ENCODE measurements at places on chromosomes 6 and 20.

DNA sequence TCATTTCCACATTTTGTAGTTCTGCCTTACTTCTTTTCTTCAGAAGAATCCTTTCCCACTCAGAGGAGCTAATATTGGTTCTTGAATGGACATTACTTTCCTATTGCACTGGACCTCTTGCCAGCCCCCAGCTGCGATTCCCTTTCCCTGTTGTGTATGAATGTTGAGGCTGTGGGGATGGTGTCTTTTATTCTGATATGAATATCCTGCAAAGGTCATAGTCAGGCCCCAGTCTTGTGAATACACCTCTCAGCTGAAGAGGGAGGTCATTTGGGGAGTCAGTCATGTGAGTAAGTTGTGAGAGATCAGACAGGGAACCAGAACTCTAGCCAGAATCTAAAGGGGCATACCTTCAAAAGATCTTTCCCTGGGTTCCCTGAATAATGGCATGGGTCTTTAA, 32.6 kb upstream of the OSTM1 start:
- DNase-seq: no peak

- DNase-seq: no peak
Observed at GRCh38 chr20:9408422-9409300, 105.7 kb upstream of the LAMP5 start.

- DNase-seq: no peak
Observed at GRCh38 chr20:6646021-6646636, 121.4 kb upstream of the BMP2 start.

DNA sequence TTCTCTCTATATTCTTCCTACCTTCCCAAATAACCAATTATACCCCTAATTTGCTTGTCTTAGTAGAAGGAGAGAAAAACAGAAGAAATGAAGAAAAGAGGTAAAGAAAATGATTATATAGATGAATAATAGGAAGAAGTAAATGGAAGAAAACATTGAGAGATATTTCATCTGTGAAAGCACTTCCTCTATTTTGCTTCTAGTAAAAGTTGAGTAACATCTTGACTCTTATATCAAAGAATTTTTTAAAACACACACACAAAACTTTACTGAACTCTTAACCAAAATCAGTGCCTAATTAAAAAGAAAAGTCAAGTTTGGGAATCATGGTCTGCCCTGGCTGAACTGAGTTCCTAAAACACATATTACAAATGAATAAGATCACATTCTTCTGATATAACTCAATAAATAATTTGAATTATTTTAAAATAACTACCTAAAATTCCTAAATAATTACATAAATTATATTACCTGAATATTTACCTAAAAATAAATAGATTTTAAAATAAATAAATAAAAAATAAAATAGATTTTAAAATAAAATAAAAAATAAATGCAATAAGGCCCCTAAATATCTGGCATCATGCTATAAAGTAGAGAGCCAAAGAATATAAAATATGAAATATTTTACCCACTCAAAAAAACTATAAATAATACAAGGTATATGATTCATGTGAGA, 8.8 kb downstream of the SLC17A2 start:
- DNase-seq: no peak

GRCh38 chr6:1131285-1132079, 180.4 kb upstream of the FOXQ1 start:
- no peak for DNase-seq

GRCh38 chr6:28488916-28489365, 26.7 kb downstream of the GPX6 start:
- no peak for DNase-seq

DNA sequence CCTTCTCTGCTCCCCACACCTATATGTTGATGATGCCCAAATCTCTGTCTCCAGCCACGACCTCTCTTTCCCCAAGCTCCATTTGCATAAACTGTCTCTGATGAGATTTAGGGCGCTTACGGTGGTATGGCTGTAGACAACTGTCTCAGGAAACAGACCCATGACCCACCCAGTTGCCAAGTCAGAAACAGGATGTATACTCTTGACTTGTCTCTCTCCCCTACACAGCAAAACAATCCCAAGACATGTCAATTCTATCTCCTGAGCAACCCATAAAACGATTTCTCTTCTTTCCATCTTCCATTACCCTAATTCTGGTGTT, 13.9 kb downstream of the GNL1 start:
- no peak for DNase-seq

- DNase-seq: no peak
Observed at GRCh38 chr20:38435555-38435939, 419 bp upstream of the SNHG17 start.

DNA sequence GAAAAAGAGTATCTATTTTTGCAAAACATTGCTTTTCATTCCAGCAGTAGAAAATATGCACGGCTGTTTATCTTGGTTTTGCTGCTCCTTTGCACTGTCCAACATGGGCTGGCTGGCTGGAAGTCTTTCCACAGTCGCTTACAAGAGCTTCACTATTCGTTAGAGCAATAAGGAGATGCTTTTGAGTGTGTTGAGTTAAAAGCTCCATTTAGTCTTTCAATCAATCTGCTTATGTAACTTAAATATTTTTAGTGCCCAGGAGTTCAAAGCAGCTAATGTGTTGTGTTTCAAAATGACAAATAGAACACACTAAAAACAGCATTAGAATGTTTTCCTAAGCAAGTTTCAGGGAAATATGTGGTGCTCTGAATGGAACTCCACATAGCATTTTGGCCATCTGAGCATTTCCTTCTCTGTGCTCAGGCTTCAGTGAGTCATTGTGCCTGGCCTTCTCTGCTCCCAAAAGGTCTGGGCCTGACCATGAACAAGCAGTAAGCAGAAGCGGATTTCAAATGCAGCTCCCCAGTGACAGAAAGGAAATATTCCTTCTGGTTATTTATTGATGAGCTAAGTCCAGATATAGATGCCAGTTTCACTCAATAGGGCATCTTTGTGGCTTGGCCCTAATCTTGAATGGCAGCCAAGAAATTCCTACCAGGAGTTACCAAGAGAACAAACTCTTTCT, 580.3 kb downstream of the TENT5A start:
- DNase-seq: no peak

- no peak for DNase-seq
Observed at GRCh38 chr6:169619650-169620049, 82.2 kb downstream of the WDR27 start.

- no peak for DNase-seq
Observed at GRCh38 chr6:162178666-162179065, 548.9 kb downstream of the PRKN start.

DNA sequence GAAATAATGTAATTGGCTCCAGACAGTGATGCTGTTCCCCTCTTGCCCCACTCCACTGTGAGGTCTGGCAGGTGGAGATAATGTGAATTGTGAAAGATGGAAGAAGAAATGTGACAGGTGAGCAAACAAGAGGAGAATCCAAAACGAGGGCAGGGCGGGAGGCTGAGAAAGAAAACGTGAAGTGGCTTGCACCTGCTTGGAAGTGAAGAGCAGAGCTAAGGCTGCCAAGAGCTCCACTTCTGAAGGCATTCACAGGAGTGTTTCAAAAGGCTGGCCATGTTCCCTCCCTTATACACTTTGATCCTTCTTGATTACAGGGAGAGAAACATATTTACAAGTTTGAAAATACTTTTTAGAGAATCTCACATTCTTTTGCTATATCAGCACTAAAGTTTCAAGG, 359.4 kb downstream of the EPHA7 start:
- no peak for DNase-seq

DNA sequence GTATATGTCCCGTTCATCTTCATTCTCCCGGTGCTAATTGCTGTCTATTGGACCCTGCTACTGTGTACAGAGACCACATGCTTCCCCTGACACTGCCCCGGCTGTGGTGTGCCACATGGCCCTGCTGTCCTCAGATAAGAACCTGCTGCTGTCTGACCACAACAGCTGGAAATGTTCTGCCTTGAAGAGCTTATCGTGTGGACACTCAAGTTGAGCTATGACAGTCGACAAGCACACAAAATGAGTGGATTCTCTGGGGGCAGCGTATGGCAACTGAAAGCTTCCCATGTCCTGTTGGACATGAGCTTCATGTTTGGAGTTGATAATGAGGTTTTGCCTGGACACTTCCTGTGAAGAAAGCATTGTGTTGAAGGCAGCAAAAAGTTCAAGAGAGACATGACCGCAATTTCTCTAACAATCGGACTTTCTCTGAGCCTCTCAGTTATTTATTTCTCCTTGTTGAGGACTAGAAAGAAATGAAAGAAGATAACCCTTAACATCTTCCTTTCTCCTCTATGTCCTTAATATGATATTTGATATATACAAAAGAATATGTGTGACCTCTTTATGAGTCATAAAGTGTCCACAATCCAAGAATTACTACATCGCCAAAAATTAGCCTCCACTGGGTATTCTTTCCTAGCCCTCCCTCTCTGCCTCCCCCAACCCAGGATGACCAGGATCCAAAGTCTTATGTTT, 187.1 kb upstream of the TCF21 start:
- DNase-seq: no peak

DNA sequence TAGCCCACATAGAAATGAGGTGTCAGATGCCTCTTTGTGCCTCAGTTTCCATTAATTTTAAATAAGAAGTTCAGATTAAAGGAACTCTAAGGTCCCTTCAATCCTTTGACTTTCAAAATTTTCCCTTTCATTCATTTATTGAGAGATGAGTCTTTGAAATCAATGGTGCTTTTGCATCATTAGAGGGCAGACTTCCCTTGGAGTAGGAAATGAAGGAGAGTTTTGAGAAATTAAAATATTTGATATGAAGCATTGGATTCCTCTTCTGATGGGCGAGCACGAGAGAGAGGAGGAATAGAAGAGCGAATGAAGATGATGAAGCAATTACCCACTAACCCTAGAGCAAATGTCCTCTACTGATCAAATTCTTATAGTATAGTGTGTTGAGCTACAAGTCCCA, 105.7 kb downstream of the EDN1 start:
- DNase-seq: no peak

GRCh38 chr20:25345721-25346120, 44.9 kb downstream of the ABHD12 start:
- no peak for DNase-seq

- no peak for DNase-seq
Observed at GRCh38 chr6:56992036-56992435, 37.1 kb downstream of the BEND6 start.

DNA sequence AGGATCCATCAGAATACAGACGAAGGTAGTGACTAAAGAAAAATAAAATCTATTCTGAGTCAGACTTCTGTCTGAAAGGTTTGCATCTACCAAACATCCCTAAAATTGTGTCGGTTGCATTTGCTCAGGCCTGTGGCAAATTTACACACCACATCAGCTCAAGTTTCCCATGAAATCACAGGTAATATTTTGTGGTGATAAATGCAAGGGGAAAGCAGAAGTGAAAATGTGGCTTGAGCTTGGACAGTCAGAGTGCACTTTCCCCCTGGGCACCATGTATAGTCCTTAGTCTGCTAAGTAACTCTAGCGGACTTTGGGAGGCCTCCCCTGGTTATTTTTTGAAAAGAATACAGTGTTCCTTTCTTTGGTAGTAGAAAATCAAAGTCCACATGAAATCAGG, 159.1 kb downstream of the PKHD1 start:
- no peak for DNase-seq

- no peak for DNase-seq
Observed at GRCh38 chr6:15460110-15460727, 202.6 kb downstream of the DTNBP1 start.

- DNase-seq: no peak
Observed at GRCh38 chr6:39707962-39708683, 17.1 kb downstream of the KIF6 start.

- no peak for DNase-seq
Observed at GRCh38 chr6:99811636-99812035, 182.4 kb downstream of the MCHR2 start.

DNA sequence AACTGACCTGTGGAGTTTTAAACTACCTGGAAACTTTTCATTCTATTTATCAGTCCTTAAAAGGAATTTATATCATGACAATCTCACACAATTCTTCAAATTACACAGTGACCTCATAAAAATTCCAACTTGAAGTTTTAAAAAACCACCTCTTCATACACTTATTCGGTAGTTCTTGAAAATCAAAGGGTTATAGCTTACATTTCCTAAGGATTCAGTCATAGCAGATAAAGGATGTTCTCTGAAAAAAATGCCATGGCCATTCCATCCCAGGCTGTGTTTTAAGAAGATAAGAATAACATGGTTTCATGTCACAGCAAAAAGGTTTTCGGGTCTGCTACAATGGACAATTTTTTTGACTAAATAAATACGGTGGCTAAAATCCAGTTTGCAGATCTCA, 41.2 kb downstream of the GOPC start:
- no peak for DNase-seq

DNA sequence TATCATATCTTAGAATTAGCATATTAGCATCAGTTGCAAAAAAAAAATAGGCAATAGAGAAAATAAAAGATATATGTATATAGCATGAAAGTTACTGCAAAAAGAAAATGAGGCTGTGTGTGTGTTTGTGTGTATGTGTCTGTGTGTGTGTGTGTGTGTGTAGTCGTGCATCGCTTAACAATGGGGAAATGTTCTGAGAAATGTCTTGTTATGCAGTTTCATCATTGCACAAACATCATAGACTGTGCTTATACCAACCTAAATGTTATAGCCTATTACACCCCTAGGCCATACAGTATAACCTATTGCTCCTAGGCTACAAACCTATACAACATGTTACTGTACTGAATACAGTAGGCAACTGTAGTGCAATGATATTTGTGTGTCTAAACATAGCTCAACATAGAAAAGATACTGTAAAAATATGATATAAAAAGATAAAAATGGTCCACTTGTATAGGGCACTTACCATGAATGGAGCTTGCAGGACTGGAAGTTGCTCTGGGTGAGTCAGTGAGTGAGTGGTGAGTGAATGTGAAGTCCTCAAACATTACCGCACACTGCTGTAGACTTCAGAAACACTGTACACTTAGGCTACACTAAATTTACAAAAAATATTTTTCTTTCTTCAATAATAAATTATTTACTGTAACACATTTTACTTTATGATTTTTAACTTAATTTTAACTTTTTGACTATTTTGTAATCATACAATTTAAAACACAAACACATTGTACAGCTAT, 805.1 kb downstream of the KIF16B start:
- DNase-seq: no peak

- DNase-seq: no peak
Observed at GRCh38 chr6:32825966-32826365, 9.2 kb upstream of the HLA-DOB start.

- DNase-seq: no peak
Observed at GRCh38 chr20:53736757-53737395, 143.2 kb upstream of the ZNF217 start.

DNA sequence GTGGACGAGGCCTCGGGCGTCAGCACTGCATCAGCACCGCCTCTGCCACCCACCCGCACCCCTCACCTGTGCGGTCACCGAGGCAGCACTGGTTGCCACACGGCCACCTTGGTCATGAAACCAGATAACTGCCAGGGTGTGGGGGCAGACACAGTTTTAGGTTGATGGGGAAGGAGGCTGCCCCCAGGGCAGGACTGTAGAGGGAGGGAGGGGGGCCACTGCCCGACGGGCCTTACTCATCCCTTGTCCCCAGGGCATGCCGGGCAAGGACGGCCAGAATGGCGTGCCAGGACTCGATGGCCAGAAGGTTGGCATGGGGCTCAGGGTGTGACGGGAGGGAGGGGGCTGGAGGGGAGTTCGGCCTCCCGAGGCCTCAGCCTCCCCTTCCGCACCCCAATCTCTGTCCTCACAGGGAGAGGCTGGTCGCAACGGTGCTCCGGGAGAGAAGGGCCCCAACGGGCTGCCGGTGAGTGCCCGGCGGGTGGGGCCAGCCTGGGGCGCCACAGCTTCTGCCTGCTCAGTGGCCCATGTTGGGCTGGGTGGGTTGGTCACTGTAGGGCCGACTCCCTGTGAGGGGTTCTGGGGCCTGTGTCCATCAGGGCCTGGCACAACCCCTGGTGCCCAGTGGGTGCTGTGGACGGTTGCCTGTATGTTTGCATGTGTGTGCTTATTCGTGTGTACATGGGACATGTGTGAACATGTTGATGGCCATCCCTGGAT, 11.8 kb downstream of the COL9A3 start:
- DNase-seq: no peak

All from activated CD4-positive, CD25-positive, alpha-beta regulatory T cell (primary cell).